A172 (cell line): ENCODE measurements at places on chromosomes 7 and 10. TPM values are rescaled to one million over a fixed set of nuclear protein-coding genes. Genes with fewer than 3 reads are reported as not detected.

GRCh38 chr10:10332786-10333185, 684.9 kb upstream of the CELF2 start:
- DNase-seq: no peak

GRCh38 chr7:26200038-26200443, 505 bp downstream of the HNRNPA2B1 start:
- peak; percentile 60 for DNase-seq

GRCh38 chr7:112481833-112482670, 1.3 kb downstream of the LSMEM1 start:
- DNase-seq: peak; percentile 96

DNA sequence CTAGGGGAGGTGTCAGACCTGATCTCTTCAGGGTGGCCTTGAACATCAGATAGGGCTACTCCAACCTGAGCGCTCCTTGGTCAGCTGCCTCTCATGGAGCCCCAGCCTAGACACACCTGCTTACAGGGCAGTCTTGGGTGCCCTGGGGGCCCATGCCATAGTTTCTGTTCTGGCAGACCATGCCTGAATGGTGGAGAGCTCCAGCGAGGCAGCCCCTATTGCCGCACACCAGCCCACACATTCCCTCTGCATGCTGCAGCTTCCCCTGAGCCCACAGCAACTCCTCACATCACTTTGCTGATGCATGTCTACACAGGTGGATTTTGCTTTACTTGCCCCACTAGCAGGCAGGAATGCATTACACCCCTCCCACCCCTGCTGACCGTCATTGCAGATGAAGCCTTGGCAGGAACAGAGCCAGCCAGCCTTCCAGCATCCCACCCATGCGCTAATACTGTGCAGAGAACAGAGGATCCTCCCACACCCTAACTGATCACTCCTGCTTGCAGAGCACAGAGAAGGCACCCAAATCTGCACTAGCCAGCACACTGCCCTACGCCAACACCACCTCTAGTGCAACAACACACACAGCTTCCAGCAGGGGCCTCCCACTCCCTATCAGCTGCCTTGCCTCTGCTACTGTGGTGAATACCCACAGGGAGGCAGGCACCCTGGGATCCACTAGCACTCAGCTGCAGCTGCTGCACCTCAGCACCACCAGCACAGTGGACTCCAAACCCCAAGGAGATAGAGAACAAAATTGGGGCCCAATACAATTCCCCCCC, 43.0 kb upstream of the GRM3 start:
- no peak for DNase-seq

DNA sequence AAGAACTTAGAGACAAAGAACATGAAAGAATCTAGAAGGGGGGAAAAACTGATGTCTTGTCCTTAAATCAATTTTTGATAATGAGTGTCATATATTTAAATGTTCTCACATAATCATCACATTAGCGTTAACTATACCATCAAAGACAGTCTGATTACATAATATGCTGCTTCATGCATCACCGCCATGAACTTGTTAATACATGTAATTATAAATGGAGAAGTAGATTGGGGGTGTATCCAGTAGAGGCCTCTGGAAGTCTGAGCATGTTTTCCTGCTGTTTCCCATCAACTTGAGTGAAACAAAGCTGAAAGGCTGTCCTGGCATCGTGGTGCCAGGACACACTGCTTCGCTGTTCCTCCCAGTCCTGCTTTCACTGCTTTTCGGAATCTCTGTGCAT, 48.2 kb downstream of the PRLHR start:
- DNase-seq: no peak

ACTL6B gene
- total RNA-seq: not detected in 2 replicates

ABCB1 gene
- total RNA-seq: 0.14 and 0.24 TPM in 2 replicates

VWC2 gene
- total RNA-seq: not detected in 2 replicates

GRCh38 chr10:47195274-47195885, 104.6 kb upstream of the GDF10 start:
- DNase-seq: no peak

DNA sequence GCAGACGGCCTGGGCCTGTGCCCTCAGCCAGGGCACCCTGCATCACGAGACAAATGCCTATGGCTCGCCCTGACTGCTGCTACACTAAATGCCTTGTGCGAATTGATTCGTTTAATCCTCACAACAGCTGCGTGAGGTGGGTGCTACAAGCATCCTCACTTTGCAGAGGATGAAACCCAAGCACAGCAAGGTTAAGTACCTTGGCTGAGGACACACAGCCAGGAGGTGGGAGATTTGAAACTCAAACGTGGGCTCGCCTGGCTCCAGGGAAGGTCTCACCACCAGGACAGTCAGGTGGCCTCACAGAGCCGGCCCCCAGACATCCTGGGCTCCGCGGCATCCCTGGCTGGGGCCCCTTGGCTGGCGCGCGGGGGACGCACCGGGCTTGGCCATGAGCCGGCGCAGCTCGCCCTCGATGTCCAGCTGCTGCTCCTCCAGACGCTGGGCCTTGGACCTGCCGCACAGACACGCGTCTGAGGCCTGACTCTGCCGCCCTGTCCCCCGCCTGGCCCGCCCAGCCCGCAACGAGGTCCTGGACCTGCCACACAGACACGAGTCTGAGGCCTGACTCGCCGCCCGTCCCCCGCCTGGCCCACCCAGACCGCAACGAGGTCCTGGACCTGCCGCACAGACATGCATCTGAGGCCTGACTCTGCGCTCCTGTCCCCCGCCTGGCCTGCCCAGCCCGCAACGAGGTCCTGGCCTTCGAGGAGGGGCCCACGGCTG, 22.0 kb downstream of the MICALL2 start:
- DNase-seq: no peak

FZD8 gene
- 4.9 and 5.8 TPM in 2 replicates for total RNA-seq

TBXAS1 gene
- total RNA-seq: 0.26 and 0.83 TPM in 2 replicates

- DNase-seq: peak; percentile 31
Measured at GRCh38 chr10:117439243-117439912, 64.1 kb upstream of the PDZD8 start.

GALNT17 gene
- total RNA-seq: not detected in 2 replicates

DNA sequence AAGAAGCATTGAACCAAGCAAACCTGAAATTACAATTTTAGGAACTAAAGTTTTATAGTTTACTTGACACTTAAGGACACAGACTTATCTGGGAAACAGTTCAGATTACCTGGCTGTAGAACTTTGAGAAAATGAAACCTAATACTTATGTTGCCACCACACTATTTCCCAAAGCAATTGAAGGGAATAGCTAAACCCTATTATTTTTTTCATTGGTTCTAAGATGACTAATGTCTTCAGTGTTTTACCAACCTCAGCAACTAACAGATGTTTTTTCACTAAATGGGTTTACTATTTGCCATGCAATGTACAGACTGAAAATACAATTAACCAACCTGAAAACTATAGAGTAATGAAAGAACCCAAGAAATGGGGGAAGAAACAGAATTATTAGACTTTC, 689.6 kb downstream of the SORCS1 start:
- DNase-seq: no peak
